ENCODE measurements at places on chromosomes 5 and 9.

DNA sequence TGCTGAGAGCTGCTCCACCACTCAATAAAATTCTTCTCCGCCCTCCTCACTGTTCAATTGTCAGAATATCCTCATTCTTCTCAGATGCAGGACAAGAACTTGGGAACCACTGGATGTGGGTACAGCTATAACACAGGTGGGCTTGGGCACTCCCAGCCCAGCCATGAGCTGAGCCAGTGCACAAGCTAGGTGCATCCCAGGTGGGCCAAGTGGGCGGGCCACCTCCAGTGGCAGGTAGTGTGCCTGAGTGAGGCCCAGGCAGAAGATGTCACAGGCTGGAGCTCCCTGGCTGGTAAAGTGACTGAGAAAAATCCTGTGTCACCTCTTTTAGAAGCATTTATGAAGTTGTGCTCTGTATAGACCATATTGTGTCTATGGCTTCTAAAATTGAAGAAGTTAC is 501.6 kb upstream of the TYRP1 start:
- no peaks in the 10 kb centered on the region for H3K27me3 ChIP-seq
- DNase-seq = no peak
- H3K27ac ChIP-seq = no peak overlapping the region
- no peaks in the 10 kb centered on the region for H3K4me1 ChIP-seq
- H3K4me3 ChIP-seq = no peak overlapping the region

DNA sequence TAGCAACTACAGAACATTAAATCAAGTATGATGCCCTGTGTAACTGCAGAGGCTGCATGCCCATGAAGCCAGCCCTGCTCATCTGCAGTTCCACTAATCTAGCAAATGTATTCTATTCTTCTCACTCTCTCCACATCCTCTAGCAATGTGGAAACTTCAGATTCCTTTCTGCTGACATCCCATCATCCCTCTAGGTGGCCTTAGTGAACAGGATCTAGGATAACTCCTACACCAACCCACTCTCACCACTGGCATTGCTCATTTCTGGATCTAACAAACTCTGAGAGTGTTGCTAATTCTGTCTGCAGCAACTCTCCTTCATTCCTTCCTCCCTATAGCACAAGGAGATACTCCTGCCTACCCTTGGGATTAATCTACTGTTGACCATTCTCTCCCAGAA is 80.8 kb downstream of the FAM81B start:
- no peak overlapping the region for H3K4me3 ChIP-seq
- H3K4me1 ChIP-seq = no peaks in the 10 kb centered on the region
- no peak for DNase-seq
- H3K27me3 ChIP-seq = no peaks in the 10 kb centered on the region
- H3K36me3 ChIP-seq = peaks cover 39% of the 10 kb centered on the region
- H3K27ac ChIP-seq = no peak overlapping the region

DNA sequence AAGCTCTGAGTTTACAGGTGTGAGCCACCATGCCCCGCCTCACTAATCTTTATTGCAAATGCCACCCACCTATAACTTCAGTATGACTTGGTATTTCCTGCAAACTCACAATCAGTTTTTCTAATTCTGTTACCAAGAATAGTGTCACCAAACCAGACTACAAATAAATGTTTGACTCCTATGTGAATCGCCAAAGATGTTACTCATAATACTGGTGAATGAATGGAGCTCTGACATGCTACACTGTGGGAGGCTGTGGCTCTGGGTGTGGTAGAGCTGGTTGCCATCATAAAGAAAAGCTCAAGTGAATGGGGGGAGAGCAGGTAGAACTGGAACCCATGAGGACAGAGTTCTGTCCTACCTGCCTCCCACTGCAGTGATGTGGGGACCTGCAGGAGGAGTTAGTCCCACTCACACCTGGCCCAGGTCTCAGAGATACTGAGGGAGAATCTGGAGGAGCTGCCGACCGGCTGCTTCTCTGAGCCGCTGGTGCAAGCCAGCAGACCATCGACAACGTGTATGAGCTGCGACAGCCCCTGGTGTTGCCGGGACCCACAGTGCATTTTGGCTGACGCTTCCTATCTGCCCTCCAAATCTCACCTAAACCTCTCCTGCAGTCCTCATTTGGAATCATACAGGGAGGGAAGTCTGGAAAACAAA is 95.7 kb downstream of the ENTREP1 start:
- no peak overlapping the region for H3K4me3 ChIP-seq
- no peaks in the 10 kb centered on the region for H3K27me3 ChIP-seq
- no peak for DNase-seq
- H3K27ac ChIP-seq = no peak overlapping the region
- H3K4me1 ChIP-seq = no peaks in the 10 kb centered on the region

GRCh38 chr5:153212471-153212870 is 278.0 kb upstream of the GRIA1 start:
- no peaks in the 10 kb centered on the region for H3K4me1 ChIP-seq
- DNase-seq = no peak
- no peaks in the 10 kb centered on the region for H3K27me3 ChIP-seq
- no peak overlapping the region for H3K4me3 ChIP-seq
- H3K27ac ChIP-seq = no peak overlapping the region
- no peaks in the 10 kb centered on the region for H3K36me3 ChIP-seq

- no peaks in the 10 kb centered on the region for H3K27me3 ChIP-seq
- H3K27ac ChIP-seq = no peak overlapping the region
- H3K36me3 ChIP-seq = peaks cover 16% of the 10 kb centered on the region
- H3K4me1 ChIP-seq = no peaks in the 10 kb centered on the region
- no peak for DNase-seq
- no peak overlapping the region for H3K4me3 ChIP-seq
Measured at GRCh38 chr9:105302728-105303127, 58.3 kb downstream of the SLC44A1 start.

- H3K27ac ChIP-seq = no peak overlapping the region
- peaks cover 4% of the 10 kb centered on the region for H3K27me3 ChIP-seq
- DNase-seq = no peak
- H3K4me3 ChIP-seq = no peak overlapping the region
- H3K4me1 ChIP-seq = no peaks in the 10 kb centered on the region
Measured at GRCh38 chr5:73698011-73698410, 72.0 kb downstream of the ARHGEF28 start.

- no peak overlapping the region for H3K4me3 ChIP-seq
- H3K27ac ChIP-seq = no peak overlapping the region
Measured at GRCh38 chr9:1658661-1659362, 356.3 kb upstream of the SMARCA2 start.

GRCh38 chr5:160555581-160555970 is 133.9 kb downstream of the PTTG1 start:
- no peak overlapping the region for H3K4me3 ChIP-seq
- no peaks in the 10 kb centered on the region for H3K36me3 ChIP-seq
- no peak overlapping the region for H3K27ac ChIP-seq
- no peaks in the 10 kb centered on the region for H3K27me3 ChIP-seq
- H3K4me1 ChIP-seq = no peaks in the 10 kb centered on the region

DNA sequence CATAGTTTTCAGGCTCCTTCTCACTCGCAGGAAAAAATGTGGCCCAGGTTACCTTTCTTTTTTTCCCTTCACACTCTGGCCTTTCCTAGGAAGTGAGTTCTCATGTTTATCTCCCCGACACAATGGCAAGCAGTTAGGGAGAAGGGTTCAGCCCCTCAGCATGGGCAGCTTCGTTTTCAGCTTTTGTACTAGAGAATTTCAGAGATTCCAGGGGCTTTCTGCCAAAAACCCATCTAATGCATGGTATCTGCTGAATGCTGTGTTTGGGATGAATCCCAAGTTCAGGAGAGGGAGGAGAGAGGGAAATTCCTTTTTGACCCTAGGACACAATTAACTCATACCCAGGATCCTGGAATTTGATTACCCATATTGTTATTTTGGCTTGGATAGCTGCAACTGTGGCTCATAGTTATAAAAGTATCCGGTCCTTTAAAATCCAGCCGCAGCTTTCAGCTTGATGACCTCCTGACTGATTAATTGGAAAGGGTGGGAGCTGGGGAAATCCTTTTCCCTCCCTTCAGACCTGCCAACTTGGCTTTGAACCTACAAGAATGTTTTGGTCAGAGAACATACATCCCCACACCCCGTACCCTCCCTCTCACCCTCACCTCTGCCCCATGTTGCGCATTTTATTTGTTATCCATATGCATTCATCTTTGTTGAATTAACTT is 78.4 kb downstream of the TMEM252 start:
- no peak overlapping the region for H3K4me3 ChIP-seq
- H3K27ac ChIP-seq = no peak overlapping the region
- no peaks in the 10 kb centered on the region for H3K27me3 ChIP-seq
- DNase-seq = no peak

GRCh38 chr9:89683626-89684025 is 78.8 kb downstream of the GADD45G start:
- H3K36me3 ChIP-seq = no peaks in the 10 kb centered on the region
- H3K4me3 ChIP-seq = no peak overlapping the region
- DNase-seq = no peak
- H3K27me3 ChIP-seq = no peaks in the 10 kb centered on the region

DNA sequence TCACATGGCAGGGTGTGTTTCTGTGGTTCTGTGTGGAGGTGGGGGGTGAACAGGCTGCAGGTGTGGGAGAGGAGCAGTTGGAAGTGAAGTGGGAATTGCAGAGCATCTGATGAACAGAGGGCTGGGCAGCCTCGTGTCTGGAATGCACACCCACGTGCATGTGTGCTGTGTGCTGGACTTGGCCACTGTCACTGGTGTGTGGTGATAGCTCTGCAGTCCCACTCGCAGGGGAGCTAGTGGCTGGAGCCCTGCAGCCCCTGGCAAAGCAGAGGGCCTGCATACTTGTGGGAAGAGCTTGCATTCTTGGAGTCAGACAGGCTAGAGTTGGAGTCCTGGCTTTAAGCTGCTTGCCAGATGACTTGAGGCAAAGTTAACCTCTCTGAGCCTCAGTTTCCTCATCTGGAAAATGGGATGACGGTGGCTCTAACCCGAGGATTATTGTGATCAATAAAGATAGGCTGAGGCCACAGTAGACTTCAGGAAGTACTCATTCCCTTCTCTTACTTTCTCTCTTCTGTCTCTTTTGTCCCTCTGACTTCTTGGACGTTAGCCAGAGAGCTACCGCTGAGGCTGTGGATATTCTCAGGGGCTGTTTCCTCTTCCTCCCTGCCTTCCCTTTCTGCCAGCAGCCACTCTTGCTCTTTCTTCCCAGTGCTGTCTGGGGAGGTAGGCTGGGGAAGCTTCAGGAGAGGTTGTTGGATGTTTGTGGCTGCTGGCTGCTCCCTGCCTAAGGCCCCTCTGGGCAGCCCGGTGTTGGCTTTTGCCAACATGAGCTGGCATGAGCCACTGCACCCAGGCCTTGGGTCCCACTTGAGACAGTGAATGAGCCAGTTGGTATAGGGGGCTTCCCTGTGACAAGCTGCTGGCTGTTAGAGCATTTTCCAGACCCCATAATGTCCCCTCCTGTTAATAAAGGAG is 18.3 kb downstream of the PSAT1 start:
- H3K27me3 ChIP-seq = no peaks in the 10 kb centered on the region
- H3K27ac ChIP-seq = no peak overlapping the region
- H3K4me1 ChIP-seq = no peaks in the 10 kb centered on the region
- DNase-seq = no peak

GRCh38 chr5:88183255-88183654 is 85.4 kb downstream of the TMEM161B start:
- no peaks in the 10 kb centered on the region for H3K27me3 ChIP-seq
- H3K4me3 ChIP-seq = no peak overlapping the region
- DNase-seq = no peak
- H3K36me3 ChIP-seq = no peaks in the 10 kb centered on the region

- peaks cover 5% of the 10 kb centered on the region for H3K27me3 ChIP-seq
- H3K4me3 ChIP-seq = no peak overlapping the region
- H3K36me3 ChIP-seq = no peaks in the 10 kb centered on the region
- no peaks in the 10 kb centered on the region for H3K4me1 ChIP-seq
- H3K27ac ChIP-seq = no peak overlapping the region
Measured at GRCh38 chr9:135146766-135147473, 59.5 kb downstream of the OLFM1 start.

DNA sequence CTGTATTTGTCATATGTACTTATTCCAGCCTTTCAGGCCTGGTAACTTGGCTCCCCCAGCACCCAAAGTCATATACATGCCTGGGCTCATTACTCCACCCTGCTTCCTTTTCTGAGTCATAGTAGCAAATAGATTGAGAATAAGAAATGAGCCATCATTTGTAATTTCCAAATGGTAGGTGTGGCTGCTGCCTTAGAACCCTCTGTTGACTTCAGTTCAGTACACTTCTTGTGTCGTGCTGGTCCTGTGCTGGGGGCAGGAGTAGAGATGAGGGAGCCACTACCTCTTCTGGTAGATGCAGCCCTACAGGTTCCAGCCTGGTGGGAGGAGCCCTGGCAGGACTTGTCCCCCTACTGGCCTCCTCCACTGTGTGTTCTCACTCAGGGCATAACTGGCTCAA is 11.1 kb downstream of the GM2A start:
- no peaks in the 10 kb centered on the region for H3K27me3 ChIP-seq
- no peak overlapping the region for H3K4me3 ChIP-seq
- peaks cover 18% of the 10 kb centered on the region for H3K36me3 ChIP-seq
- H3K4me1 ChIP-seq = no peaks in the 10 kb centered on the region

DNA sequence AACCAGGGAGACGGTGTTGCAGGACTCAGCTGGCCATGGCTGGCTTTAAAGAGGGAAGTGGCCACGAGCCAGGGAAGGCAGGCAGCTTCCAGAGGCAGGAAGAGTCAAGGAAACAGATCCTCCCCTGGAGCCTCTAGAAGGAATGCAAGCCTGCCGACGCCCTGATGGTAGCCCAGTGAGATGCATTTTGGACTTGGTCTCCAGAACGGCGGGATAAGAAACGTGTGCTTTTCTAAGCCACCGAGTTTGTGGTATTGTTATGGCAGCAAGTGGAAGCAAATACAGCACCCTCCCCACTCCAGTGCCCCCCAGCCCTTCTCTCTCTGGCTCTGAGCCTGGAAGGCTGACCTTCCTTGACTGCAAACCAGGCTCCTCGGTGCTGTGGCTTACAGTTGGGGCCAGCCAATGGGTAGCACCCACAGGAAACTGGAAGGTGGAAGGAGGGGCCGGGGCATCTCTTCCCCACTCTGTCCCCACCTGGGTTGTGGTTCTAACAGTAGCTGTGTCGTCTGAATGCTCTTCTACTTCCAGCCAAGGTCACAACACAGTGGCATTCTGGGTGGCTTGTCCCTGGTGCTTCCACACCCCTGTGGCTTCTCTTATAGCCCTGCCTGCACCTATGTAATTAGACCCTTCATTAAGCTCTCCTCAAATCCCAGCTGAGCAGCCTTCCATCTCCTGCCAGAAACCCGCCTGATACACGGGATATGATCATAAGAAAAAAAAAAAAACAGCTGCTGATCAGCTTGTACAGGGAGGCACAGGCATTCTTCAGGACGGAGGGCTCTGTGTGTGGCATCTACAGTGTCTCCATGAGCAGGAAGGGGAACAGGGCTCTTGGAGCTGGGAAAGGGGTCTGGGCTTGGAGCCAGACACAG is 29.9 kb upstream of the UNC5A start:
- no peaks in the 10 kb centered on the region for H3K27me3 ChIP-seq
- no peaks in the 10 kb centered on the region for H3K4me1 ChIP-seq
- H3K36me3 ChIP-seq = no peaks in the 10 kb centered on the region
- no peak for DNase-seq
- no peak overlapping the region for H3K27ac ChIP-seq
- H3K4me3 ChIP-seq = no peak overlapping the region

GRCh38 chr9:126296687-126297086 is 29.9 kb upstream of the MVB12B start:
- H3K27ac ChIP-seq = no peak overlapping the region
- no peaks in the 10 kb centered on the region for H3K4me1 ChIP-seq
- no peak for DNase-seq
- no peaks in the 10 kb centered on the region for H3K36me3 ChIP-seq
